Stimulated activated CD8-positive, alpha-beta memory T cell treated with anti-CD3 and anti-CD28 coated beads, Interleukin-15, amount 100 ng/mL, for 24 hours (primary cell): ENCODE measurements at places on chromosomes 5 and 9.

DNA sequence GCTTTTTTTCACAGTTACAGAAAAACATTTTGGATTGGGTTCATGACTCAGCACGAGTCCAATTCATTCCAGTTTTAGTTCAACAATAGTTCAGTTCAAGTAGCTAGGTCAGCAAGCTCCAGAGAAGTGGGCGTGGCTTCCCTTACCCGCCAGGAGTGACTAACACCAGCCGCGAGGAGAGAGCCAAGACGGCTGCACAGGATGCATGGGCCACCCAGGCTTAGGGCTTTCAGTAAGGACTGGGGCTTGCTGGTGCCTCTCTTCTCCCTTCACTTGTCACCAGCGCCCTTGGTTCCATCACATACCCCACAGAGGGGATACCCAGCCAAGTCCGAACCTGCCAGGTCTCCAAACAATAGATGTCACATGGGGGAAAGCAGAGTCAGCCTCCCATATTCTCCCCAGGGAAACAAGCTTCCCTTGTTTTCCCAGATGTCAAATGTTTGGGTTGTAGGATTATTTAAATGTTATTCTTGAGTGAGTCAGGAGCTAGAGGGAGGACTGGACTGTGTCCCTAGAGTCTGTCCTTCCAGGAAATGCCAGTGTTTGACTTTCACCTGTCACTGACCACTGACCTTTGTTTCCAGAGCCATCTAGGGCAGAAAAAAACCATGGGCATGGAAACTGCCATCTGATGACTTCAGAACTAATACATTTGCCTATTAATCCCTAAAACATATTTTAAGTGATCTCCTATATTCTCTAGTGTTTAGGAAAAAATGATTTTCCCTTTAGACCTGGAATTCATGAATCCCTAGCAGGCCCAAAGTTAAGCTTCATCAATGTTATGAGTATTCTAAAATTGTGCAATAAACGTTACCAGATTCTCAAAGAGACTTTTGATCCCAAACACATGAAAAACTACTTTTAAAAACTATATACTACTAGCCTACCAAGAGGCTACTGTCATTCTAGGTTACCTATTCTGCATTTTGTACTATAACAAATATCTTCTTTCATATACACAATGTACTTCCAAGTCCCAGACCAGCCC is 51.9 kb downstream of the NIPAL4 start:
- DNase-seq, result no peak

- no peak for DNase-seq
These were observed 1158.4 kb upstream of the SEMA6A start for GRCh38 chr5:117733051-117733450.

DNA sequence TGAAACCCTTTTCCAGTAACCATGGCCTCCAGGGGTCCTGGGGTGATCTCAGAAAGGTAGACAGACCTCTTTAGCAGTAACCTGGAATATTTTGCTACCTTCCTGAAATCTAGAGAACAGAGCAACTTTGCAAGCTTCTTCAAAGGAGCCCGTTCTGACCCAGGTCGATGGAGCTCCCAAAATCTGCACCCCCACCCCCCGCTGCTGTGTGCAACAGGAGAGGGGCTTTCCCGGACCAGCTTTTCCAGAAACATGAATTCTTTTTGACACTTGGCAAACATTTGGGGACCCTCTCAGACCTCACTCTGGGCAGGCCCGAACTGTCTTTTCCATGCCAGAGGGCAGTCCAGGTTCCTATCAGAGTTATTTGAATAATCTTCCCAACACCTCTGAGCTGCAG is 65.3 kb downstream of the KCNIP1 start:
- no peak for DNase-seq

GRCh38 chr5:132054031-132054696 is 6.3 kb upstream of the IL3 start:
- no peak for DNase-seq

- DNase-seq, result no peak
These were observed 74.0 kb downstream of the MRPS27 start for GRCh38 chr5:72245951-72246532.

GRCh38 chr5:19734776-19735175 is 253.2 kb downstream of the CDH18 start:
- DNase-seq, result no peak

DNA sequence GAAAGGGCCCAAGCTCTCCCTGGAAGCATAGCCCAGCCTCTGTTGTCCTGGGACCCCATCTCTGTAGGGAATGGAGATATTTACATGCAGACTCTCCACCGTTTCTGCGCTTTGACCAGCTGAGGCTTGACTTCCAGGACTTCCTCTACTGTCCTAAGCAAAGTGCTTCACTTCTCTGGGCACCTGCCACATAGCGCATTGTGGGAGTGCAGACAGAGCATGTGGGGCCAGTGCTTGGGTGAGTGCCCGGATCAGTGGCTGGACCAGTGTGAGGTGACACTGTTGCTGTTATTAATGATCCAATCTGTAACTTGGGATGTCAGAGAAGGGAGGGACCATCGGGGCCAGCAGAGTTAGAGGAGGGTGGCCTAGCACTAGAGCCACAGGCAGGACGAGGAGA is 10.5 kb downstream of the CXCL14 start:
- no peak for DNase-seq

GRCh38 chr5:39547553-39548154 is 122.9 kb upstream of the DAB2 start:
- DNase-seq, result no peak

GRCh38 chr5:45081082-45081481 is 272.3 kb downstream of the MRPS30 start:
- DNase-seq, result no peak

GRCh38 chr5:150118561-150119229 is 32.3 kb upstream of the CSF1R start:
- DNase-seq, result no peak

- DNase-seq, result no peak
These were observed 84.2 kb downstream of the YIPF5 start for GRCh38 chr5:144086295-144086694.

DNA sequence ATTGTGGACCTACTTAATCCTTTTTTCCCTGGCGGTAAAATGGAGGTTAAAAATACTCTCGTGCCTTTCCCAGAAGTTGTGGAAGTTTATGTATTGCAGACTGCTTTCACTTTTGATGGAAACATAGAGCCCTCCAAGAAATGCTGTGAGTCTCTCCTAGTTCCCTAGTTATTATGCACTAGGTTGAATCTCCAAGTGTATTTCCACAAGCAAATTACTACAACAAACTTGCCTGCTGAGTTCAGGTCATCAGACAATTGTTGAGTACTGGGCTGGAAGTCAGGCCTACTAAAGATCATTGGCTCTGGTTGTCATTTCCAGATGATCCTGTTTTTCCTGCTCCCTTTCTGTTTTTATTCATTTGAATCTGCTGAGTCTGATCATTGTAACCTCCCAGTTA is 104.1 kb downstream of the CD180 start:
- no peak for DNase-seq

GRCh38 chr9:77857513-77858259 is 173.9 kb downstream of the GNAQ start:
- no peak for DNase-seq

DNA sequence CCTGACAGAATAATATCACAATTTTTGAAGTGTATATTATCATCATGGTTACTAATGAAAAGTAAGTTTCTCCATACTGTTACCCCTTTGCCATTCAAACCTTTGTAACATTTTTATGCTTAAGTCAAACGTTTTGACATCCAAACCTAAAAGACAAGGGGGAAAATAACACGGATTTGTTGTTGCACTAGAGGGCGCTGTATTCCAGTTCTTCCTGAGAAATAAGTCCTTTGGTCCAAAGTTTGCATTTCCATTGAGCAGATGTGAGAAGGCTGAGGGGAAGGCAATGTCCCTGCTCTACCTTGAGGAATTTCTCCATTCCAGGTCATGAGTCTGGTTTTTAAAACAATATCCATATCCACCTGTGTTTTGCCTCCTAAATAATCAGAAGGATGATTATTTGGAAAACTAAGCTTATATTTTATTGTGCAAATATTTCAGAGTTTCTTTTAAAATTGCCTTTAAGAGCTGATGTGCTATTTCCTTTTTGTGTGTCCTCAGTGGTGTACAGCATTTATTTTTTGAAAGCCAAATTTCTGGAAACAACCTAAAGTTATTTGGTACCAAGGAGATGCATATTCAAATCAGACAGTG is 9.7 kb downstream of the LECT2 start:
- no peak for DNase-seq

GRCh38 chr5:64818245-64818644 is 49.5 kb downstream of the CWC27 start:
- no peak for DNase-seq

- DNase-seq, result no peak
These were observed 86.2 kb upstream of the MYO10 start for GRCh38 chr5:17022296-17022695.

- no peak for DNase-seq
These were observed 100.9 kb upstream of the FSTL4 start for GRCh38 chr5:133713209-133713608.

DNA sequence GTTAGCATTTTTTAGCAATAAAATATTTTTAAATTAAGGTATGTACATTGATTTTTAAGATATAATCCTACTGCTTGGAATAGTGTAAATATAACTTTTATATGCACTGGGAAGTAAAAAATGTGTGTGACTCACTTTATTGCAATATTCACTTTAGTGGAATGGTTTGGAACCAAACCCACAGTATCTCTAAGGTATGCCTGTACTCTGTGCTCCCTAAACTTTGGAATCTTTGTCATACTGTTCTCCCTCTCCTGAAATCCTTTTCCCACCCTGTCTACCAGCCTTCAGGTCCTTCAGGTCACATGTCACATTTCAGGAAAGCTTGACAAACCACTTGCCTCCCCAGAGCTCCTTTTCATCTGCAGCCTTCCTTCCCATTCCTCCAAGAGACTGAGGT is 308.7 kb downstream of the SPOCK1 start:
- DNase-seq, result no peak

GRCh38 chr5:35145691-35146317 is 84.5 kb downstream of the PRLR start:
- no peak for DNase-seq

DNA sequence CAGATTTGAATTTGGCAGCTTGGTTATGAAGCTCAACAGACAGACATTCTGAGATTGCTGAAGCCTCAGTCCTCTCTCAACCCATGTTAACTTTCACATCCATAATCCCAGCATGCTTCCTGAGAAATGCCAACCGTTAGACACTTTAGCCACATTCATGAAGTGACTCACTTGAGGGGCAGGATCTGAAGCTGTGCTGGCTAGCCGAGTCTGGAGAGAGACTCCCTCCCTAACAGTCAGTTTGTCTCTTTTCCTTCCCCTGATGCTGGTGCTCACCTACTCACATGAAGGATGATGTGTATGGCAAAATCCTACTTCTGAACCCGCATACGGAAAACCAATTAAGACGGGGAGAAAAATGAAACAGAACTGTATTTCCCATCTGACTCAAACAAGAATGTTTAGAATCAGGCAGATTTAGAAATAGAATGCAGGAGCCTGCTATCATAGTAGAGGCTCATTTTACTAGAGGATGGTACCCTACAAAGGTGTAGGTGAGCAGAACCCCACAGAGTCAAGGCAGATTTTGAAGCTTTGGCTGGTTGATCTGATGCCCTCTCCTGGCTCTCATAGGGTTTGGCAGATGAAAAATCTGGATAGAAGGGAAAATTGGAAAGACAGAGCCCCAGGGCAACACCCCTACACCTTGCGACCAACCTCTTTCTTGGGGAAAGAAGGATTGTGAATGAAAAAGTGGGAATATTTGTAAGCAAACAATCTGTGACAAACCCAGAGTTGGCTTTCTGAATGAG is 150.9 kb upstream of the LHFPL2 start:
- DNase-seq, result no peak

GRCh38 chr5:156753846-156754245 is 96.2 kb upstream of the PPP1R2B start:
- DNase-seq, result no peak

- no peak for DNase-seq
These were observed 603 bp downstream of the SAXO1 start for GRCh38 chr9:19032406-19032805.

GRCh38 chr9:21800931-21801682 is 1.3 kb upstream of the MTAP start:
- no peak for DNase-seq

GRCh38 chr9:136659861-136660784 is 2.6 kb upstream of the EGFL7 start:
- no peak for DNase-seq

DNA sequence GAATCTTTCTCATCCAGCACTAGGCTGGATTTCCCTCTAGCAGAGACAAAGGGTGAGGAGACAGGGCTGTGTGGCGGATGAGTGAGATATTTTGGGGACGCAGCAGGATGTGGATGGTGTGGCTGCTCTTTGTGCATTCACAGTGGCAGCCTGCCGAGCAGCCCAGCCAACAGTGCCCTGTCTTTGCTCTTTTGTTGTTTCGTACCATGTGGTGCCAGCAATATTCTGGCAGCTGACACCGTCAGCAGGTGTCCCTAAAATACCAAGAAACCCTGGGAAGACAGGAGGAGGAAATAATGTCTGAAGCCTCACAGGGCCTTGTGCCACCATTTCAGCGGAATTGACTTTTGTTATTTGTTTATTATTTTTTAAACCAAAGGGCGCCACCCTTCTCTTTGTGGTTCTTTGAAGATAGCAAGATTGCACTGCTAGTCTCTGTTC is 141.4 kb downstream of the CCDC192 start:
- DNase-seq, result no peak

- no peak for DNase-seq
These were observed 50.8 kb downstream of the ALDH7A1 start for GRCh38 chr5:126544087-126544740.

DNA sequence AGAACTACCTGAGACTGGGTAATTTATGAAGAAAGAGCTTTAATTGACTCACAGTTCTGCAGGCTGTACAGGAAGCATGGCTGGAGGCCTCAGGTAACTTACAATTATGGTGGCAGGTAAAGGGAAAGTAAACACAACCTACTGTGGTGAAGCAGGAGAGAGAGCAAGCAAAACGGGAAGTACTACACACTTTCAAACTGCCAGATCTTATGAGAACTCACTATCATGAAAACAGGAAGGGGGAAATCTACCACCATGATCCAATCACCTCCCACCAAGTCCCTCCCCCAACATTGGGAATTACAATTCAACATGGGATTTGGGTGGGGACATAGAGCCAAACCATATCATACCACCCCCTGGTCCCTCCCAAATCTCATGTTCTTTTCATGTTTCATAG is 58.7 kb upstream of the GPR151 start:
- no peak for DNase-seq

GRCh38 chr9:98755006-98755618 is 41.2 kb downstream of the ANKS6 start:
- DNase-seq, result no peak
